ENCODE measurements at places on chromosomes 16 and 17.

- no peak for DNase-seq
Observed at GRCh38 chr16:6105115-6105514, 1007.5 kb upstream of the EEF2KMT start.

- no peak for DNase-seq
Observed at GRCh38 chr17:54907376-54907775, 6.7 kb downstream of the TOM1L1 start.

- no peak for DNase-seq
Observed at GRCh38 chr16:30953111-30953510, 4.2 kb downstream of the ORAI3 start.

- no peak for DNase-seq
Observed at GRCh38 chr17:68953340-68953997, 1.7 kb downstream of the ABCA8 start.

GRCh38 chr17:37043201-37043600, 94.4 kb downstream of the AATF start:
- DNase-seq: no peak

- DNase-seq: no peak
Observed at GRCh38 chr17:31415004-31415454, 23.6 kb downstream of the RAB11FIP4 start.

DNA sequence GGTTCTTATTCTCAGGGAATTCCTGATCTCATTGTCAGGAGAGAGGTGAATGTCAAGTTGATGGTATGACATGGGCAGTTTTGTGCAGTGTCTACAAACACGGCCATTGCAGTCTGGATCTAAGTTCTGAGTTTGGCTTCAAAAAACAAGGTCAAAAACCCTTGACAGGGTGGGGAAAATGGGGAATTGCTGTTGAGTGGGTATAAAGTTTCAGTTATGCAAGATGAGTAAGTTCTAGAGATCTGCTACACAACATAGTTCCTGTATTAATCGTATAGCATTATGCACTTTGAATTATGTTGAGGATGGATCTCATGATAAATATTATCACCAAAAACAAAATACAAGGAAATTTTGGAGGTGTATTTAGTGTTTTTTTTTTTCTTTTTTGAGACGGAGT, 36.6 kb upstream of the CARMIL2 start:
- no peak for DNase-seq

DNA sequence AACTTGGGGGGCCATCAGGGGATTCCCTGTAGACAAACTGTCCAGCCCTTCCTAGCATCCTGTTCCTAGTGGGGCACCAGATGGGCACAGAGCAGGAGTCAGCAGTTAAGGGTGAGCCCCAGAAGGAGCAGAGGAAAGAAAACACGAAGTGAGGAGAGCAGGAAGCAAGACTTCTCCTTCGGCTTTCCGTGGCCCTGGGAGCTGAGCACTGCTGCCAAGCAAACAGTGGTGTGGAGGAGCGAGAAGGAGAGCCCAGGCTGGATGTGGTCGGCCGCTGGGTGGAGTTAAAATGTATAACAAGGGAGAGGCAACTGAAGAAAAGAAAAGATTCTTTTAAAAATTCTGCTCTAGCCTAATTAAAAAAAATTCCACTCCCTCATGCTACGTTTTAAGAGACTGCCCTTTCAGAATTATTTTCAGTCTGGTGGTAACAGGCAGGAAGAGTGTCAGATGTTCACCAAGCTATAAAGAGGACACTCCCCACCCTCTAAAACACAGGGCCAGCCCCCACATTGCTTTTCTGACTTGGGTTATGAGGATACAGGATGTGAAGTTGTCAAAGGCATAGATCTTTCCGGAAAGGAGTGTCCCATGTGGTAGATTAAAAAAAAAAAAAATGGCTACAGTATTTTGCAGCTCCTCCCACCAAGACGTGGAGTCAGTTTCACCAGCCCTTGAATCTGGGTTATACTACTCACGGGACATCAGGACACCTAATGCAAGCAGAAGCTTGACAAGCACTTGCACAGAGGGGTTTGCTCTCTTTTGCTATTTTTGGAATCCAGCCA, 74.9 kb upstream of the ZFHX3 start:
- no peak for DNase-seq

DNA sequence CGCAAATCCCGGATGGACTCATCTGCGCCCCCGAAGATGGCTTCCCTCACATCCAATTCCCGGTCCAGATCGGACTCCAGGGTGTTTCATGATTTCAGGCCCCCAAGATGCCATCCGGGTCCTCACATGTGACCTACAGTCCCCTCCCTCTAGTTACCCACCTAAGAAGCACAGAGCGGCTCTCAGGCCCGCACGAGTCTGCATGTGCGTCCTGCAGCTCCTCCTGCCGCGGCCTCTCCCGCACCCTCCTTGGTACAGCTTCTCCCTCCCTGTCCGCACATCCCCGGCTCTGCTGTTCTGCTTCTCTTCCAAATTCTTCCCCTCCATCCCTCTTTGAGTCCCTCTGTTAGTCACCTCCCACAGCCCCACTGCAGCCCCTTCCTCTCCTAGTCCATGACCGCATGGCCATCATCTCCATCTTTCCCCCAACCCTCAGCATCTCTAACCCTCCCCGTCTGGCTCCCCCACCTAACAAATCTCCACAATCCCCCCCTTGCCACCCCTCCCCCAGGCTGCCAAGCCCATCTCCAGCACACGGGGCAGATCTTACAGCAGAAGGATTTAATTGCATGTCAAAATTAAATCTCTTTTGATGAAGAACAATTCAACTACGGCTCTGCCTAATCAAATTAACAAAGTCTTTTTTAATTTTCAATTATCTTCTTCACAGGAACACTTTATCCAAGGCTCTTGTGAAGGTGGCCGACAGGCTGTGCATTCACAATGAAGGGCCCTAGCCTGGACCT, 231.0 kb downstream of the RBFOX3 start:
- no peak for DNase-seq

GRCh38 chr16:71515026-71515425, 11.2 kb upstream of the CHST4 start:
- DNase-seq: no peak

DNA sequence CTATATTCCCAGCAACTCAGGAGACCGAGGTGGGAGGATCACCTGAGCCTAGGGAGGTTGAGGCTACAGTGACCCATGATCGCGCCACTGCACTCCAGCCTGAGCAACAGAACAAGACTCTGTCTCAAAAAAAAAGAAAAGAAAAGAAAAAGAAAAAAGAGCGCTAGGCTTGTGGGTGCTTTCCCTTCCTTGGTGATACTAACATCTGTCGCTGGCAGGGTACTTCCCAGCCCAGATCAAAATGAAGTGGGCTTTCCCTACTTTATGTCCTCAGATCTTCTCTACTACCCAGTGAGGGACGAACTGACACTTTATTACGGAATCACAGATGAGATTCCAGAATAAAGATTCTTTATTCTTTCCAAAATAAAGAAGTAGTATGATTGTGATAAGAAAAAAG, 103.8 kb upstream of the NOL11 start:
- no peak for DNase-seq

DNA sequence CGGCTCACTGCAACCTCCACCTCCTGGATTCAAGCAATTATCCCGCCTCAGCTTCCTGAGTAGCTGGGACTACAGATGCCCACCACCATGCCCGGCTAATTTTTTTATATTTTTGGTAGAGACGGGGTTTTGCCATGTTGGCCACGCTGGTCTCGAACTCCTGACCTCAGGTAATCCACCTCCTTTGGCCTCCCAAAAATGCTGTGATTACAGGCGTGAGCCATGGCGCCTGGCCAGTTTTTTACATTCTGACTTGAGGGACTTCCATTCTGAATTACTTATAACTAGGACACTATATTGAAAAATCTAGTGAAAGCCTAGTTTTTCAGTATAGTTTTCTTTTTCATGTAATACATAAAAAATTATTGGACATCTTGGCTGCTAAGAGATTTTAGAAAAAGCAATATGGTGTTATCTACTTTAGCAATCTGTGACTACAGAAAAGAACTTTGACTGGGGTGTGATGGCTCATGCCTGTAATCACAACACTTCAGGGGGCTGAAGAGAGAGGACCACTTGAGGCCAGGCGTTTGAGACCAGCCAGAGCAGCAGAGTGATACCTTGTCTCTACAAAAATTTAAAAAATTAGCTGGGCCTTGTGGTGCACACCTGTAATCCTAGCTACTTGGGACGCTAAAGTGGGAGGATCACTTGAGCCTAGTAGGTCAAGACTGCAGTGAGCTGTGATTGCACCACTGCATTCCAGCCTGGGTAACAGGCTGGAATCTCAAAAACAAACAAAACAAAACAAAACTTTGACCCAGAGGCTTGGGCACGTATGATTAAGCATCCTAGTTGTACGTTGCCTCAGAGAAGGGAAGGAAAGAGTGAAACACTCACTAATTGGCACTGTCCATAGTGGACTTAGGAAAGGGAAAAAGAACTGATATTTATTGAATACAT, 26.8 kb upstream of the GOSR1 start:
- no peak for DNase-seq

DNA sequence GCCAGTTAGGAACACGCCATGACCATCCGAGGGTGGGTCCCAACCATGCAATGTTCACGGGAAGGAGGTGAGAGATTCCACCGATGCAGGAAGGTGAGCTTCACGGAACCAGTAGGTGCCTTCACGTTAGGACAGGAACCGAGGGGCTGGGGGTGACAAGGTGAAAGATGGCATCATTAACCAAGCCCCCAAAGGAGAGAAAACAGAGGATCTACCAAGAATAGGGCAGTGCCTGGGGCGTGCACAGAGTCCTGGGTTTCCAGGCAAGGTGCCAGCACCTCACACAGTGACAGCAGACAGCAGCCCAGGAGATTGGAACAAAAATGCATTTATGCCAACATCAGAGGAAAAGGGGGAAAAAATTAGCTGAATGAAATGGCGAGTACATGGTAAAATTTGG, 137.9 kb downstream of the GSG1L start:
- DNase-seq: no peak

- DNase-seq: no peak
Observed at GRCh38 chr17:39627712-39628516, 1.2 kb downstream of the PPP1R1B start.

DNA sequence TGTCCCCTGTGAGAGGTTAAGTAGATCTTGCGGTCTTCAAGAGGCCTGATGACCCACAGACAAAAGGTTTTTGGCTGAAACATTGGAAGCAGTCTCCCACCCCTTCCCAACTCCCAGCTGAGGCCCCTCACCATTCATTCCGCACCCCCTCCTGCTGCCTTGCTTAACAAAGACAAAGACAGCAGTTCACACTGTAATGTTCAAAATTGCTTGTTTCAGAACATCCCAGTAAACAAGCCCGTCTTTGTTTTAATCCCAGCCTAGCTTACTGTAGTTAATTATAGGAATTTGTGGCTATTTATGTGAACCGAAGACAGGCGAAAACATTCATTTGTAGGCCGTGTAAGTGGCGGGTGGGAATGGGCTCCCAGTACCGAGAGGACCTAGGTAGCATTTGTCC, 55.7 kb downstream of the IRX5 start:
- no peak for DNase-seq

GRCh38 chr16:81136390-81137335, 40.5 kb upstream of the GCSH start:
- DNase-seq: no peak

GRCh38 chr16:81107511-81107910, 11.3 kb upstream of the GCSH start:
- no peak for DNase-seq

GRCh38 chr16:14202697-14203096, 131.6 kb downstream of the MRTFB start:
- DNase-seq: no peak

DNA sequence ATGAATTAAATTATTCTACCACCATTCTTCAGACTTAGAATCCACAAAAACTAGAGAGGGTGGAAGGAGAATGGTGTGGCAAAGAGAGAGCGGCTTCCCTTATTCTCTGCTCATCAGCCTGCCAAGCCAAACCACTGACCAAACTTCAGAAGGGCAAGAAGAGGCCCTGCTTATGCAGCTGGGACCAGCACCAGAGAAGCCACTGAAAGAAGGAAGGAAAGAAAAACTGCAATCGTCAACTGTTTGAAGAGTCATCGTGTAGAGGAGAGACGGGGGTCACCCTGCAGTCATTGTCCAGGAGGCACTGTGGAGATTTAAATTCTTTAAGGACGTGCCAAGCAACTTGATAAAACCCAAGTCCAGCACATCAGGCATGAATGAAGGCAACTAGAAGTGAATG, 15.6 kb downstream of the PMP22 start:
- no peak for DNase-seq

DNA sequence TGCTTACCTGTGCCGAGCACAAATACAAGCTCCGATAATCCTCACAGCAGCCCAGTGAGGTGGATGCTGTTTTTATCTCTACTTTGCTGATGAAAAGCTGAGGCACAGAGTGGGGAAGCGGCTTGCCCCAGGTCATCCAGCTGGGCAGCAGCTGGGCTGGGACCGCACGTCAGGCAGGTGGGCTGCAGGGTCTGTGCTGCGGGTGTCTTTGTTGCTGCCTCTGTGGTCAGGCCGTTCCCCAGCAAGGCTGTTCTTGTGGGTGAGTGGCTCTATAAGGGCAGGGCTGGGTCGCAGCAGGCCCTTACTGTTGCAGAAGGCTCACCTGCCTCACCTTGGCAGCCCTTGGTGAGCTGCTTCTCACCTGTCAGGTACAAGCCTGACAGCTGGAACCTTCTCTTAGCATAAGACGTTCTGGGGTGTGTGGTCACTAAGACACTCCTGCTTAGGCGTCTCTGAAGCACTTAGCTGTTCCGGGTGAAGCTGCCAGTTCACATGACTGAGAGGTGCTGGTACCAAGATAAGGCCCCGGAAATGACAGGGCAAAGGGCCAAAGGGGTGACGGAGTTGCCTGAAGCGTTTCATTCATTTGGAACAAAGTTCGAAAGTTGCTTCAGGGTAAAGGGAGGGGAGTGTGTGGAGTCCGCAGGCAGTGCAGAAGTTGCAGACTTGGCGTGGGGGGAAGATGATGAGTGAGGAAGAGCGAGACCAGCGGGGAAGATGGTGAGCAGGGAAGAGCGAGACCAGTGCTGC, 17.4 kb downstream of the IRF8 start:
- no peak for DNase-seq

DNA sequence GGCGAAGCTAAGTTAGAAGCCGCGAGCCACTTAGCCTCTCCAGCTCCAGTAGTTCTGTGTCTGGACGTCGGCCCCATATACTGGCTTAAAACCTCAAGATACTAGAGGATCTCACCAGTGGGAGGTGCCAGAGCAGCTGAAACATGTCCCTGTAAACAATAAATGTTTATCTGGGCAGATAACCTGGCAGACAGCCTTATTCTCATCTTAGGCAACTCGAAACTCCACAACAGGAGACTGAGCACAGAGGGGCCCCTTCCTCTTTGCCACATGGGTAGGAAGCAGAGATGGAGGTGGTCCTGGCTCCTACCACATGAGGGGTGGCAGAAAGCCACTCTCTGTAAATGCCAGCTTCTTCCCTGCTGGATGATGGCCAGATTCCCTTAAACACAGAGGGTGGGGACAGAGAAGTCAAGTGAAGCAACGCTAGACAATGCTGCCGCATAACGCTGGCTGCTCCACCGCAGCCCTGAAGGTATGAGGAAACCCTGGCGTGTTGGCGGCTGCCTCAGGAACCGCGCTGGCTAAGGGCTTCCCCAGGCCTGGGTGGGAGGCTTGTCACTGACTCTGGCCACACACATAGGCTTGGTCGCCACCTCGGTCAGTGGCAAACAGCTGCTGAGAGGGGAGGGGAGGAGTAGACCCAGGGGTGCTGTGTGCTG, 67.9 kb downstream of the HIC1 start:
- DNase-seq: no peak

GRCh38 chr17:78817123-78817522, 23.5 kb downstream of the USP36 start:
- DNase-seq: no peak

- DNase-seq: no peak
Observed at GRCh38 chr17:47847341-47848197, 3.4 kb downstream of the SP6 start.

- DNase-seq: no peak
Observed at GRCh38 chr16:84390131-84390785, 21.9 kb downstream of the ATP2C2 start.

GRCh38 chr16:24504472-24505345, 34.7 kb upstream of the RBBP6 start:
- peak; percentile 46 for DNase-seq
